HS-27A (cell line): ENCODE measurements at places on chromosomes 11 and 22.

DNA sequence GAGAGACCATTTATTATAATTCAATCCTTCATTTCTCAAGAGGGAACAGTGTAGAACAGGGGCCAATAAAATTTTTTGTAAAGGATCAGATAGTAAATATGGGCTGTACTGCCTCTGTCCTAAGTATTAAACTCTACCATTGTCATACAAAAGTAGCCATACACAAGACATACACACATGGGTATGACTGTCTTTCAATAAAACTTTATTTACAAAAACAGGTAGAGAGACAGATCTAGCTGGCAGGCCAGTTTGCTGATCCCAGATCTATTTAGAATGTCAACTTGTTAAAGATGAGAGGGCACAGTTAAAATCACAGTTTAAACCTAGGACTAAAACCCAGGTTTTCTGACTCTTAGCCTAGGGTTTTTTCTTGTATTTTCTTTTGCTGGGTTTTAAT lies 16.7 kb downstream of the TRAF6 start:
- DNase-seq = no peak

GRCh38 chr22:29758068-29758622 lies 8.7 kb downstream of the ZMAT5 start:
- DNase-seq = no peak

DNA sequence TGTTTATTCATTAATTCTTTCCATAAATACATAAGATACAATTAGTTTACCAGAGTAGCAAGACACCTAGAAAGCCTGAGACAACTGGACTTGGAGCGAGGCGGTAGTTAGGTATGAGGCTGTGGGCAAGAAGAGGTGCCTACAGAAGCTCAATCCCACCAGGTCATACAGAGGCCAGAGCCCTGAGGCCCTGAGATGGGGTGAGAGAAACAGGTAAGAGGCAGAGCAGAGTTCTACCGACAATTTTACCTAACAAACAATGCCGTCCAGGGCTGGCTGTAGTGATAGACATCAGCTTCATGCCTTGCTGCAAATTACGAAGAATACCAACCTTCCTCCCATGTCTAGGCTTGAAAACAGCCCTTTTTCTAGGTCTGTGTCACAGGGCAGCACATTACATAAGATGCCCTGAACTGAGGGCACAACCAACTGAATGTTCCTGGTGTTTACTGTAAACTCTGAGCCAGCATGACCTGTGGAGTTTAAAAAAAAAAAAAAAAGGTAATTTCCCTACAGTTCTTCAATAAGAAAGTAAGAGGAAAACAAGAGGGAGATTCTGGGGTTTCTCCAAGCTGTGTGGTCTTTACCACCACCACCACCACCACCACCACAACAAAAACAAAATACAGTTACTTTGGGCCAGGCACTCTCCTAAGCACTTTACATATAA lies 105.8 kb downstream of the GAB2 start:
- no peak for DNase-seq

GRCh38 chr11:66262696-66263095 lies 5.7 kb upstream of the RAB1B start:
- DNase-seq = no peak
